NCI-H345 (cell line): ENCODE measurements at places on chromosomes 2 and 18.

DNA sequence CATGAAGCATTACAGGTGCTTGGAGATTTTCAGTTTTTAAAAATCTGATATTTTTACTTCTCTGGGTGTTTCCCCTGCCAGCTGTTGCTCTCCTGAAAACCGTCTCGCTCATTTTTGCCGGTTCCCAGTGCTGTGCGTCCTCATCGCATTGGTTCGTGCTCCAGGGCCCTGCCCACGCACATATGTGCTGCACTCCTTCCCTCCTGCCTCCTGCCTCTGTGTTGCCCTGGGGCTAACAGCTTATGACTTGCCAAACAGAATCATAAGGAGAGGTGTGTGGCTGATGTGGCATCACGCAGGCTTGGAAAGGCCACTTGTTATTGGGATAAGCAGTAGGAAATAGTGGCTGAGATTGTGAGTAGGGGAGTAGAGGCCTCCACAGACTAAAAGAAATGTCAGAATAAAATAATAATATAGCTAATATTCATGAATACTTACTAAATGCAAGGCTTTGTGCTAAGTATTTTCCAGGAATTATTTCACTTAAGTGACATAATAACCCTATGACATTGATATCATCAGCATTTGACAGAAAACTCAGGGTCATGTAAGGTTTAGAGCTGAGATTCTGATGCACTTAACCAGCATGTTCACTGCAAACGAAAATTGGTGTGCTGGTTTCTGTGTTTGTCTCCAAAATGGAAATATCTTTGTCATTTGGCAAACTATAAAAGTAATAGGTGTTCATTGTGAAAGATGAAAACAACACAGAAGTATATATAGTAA, 53.5 kb downstream of the SLC4A1AP start:
- DNase-seq, result no peak

GRCh38 chr2:15649561-15650255, 58.0 kb downstream of the DDX1 start:
- no peak for DNase-seq

- peak; percentile 91 for DNase-seq
Measured at GRCh38 chr2:61763605-61764034, 90.2 kb downstream of the FAM161A start.

- DNase-seq, result peak; percentile 65
Measured at GRCh38 chr2:26018184-26019055, 15.5 kb upstream of the RAB10 start.

GRCh38 chr2:27051902-27052645, 606 bp downstream of the AGBL5 start:
- DNase-seq, result no peak

- no peak for DNase-seq
Measured at GRCh38 chr18:11998193-11998592, 16.9 kb downstream of the IMPA2 start.

- no peak for DNase-seq
Measured at GRCh38 chr18:78123926-78124797, 855.5 kb upstream of the SALL3 start.

DNA sequence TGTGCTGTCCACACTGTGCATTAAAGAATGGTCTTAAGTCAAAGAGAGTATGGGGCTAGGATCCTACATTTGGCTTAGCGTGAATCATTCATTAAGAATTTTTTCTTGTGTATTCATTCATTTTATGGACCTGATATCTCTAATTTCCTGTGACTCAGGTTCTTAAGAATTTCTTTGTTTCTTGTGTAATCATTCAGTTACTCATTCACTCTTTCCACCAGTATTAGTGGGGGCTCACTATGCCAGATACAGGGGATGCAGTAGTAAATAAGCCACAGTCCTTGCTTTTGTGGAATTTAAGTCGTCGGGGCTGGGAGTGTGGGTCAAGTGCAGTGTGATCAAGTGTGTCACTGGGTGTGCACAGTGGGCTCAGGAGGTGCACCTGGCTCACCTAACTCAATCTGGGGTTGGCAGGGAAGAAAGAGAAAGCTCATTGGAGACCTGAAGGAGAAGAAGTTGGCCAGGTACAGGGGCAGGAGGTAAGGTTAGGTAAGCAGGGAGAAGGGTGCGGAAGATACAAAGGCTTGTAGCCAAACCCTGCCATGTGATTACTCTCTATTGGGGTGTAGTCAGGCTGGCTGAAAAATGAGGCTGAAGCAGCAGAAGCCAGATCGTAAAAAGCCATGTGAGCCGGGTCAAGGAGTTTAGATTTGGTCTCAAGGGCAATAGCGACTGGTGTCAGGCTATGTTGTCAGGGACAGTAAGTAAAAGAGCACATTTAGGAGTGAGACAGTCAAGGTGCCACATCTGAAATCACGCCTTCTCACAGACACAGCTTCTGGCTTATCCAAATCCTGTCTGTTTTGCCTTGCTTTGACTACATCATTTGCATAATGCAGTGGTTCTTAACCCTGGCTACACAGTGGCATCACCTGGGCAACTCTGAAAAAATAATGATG, 67.2 kb downstream of the KCTD1 start:
- DNase-seq, result no peak

DNA sequence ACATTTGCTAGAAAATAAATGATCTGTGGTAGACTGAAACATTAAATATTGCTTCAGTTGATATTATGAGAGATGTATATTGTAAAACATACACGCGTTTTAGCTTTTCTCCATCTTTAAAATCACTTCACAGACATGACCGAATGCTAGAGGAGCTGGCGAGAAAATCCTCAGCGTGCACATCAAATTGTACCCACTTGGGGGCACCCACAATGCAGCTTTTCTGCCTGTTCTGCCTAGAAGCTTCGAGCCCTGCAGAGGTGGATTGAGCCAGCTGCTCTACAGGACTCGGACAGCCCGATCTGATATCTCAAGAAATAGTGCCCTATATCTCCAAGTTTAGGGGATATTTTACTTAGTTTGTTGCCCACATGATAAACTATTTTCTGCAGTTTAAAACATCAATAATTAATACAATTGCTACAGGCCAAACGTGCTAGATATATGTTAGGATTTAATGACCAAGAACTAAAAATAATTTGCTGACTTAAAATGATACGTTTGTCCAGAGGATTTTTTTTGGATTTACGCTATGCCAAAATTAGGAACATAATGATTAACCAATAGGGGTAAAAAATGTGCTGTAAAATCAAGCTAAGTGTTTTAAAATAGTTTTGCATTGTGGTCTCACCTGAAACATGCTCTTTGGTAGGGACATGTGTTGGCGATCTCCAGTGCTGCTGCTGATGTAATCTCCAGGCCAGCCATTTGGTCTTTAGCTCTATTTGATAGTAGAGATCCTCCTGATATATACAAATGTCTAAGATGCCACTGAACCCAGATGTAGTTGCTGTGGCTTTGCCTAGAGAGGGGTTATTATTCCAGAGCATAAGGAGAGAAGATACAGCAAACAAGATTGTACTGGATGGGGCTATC, 22.3 kb upstream of the ATP5MC3 start:
- DNase-seq, result peak; percentile 57

GRCh38 chr2:9782197-9782719, 61.0 kb upstream of the TAF1B start:
- DNase-seq, result no peak

GRCh38 chr2:56709181-56709580, 525.4 kb downstream of the CCDC85A start:
- no peak for DNase-seq

GRCh38 chr2:205712508-205712907, 30.2 kb downstream of the NRP2 start:
- DNase-seq, result no peak

- no peak for DNase-seq
Measured at GRCh38 chr2:78845664-78846185, 179.8 kb upstream of the REG3G start.

DNA sequence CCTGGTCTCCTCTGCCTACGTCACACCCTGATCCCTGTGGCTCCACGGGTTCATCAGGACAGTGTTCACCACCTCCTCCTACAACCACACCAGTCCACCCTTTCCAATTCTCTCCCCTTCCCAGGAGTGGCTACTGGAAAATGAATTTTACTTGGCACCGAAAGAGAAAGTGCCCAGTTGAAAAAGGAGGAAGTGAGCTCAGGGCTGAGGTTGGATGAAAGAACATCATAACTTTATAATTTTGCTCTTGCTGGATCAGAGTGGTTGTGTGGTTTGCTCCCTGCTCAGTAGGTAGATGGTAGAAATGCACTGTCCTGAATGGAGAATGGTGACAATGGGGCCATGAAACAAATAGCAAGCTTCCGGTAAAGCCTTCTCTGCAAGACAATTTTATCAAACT, 140.3 kb upstream of the DDX18 start:
- no peak for DNase-seq

DNA sequence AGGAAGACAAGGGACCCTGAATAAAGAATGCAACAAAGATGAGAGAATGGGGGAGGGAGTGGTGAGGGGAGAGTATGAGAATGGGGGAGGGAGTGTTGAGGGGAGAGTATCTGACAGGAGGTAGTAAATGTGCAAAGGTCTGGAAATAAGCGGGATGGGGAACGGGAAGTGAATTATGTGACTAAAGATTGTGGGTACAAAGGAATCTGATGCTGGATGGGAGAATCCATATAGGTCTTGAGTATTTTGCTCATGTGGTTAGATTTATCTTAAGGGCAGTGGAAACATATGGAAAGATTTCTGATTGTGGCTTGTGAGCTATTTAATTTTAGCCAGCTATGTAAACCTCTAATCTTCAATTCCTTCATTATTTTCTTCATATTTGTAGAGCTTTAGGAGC, 593.4 kb downstream of the DCC start:
- DNase-seq, result no peak

- DNase-seq, result no peak
Measured at GRCh38 chr2:106272216-106272807, 78.2 kb upstream of the UXS1 start.

DNA sequence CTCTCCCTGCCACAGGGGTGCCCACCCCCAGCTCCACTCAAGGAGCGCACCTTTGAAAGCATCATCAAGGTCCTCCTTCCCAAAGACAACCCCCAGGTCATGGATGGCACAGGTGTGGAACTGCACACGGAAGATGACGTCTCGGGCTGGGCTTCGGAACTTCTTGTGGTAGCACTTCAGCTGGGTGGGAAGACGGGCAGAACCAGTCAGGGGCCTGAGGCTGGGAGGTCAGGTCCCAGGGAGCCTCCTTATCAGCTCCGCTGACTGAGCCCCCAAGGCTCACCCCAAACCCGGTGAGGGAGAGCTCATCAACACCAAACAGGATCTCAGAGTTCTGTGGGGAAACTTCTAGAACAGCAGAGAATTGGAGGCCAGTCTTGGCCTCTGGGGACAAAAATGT, 117.8 kb downstream of the TNS1 start:
- no peak for DNase-seq

DNA sequence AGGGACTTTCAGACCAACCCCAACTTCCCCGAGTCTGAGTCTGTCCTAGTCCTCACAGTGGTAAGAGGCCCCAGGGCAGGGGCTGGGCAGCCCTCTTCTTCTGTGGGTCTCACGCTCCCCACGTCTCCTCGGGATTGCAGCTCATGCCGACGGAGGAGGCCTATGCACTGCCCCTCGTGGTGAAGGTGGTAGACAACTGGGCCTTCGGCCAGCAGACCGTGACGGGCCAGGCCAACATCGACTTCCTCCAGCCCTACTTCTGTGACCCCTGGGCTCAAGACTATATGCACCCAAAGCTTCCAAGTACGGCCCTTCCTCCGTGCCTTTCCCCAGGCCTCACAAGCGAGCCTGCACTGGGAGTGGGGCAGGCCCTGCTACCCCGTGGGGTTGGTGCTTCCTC, 44.3 kb downstream of the LMAN2L start:
- no peak for DNase-seq

DNA sequence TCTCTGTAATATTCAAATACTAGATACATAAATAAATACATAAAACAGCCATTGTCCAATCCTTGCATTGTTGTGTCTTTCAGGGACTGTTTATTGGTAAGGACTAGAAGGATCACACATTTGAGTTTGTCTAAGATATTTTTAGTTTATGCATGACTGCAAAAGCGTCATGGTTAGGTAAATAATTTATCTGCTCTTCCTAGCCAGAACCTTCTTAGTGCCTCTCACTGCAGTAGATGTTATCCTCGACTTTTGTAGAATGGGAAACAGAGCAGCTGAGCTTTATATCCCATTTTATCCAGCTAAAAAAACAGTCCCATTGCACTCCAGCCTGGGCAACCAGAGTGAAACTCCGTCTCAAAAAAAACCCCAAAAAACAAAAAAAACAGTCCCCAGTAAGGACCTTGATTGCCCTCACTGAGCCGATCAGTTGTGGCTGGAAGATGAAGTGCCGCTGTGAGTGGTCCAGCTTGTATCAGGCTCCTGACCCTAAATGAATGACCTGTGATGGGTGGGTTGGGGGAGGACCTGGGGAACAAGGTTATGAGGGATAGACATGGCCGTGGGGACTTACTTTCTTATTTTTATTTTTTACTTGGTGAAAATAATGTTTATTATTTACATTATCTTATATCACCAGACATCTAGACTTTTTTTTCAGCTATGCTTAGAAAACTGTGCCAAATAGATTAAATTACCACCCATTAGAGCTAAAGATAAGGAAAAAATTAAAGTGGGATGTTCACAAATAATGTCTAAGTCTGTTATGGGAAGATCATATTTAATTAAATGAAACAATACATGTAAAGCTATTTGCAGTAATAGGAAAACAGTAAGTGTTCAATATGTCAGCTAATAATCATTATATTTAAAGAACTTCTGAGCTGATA, 10.9 kb upstream of the ADAM23 start:
- no peak for DNase-seq

- DNase-seq, result no peak
Measured at GRCh38 chr18:35618696-35619095, 37.2 kb downstream of the GALNT1 start.

GRCh38 chr2:100416935-100417710, at the start of gene CHST10:
Gene CHST10 (minus strand): TSS chr2:100417668. CDS start chr2:100406675, 10,993 bp downstream.
- DNase-seq, result peak; percentile 82

GRCh38 chr2:195687320-195688086, 30.5 kb downstream of the SLC39A10 start:
- DNase-seq, result no peak

GRCh38 chr2:200185628-200186000, 120.9 kb upstream of the SPATS2L start:
- DNase-seq, result no peak

GRCh38 chr2:73114273-73114867, 1.6 kb upstream of the RAB11FIP5 start:
- no peak for DNase-seq
